ENCODE measurements at places on chromosomes 2 and 18.

- DNase-seq, result no peak
Measured at GRCh38 chr2:240183875-240184590, 43.6 kb upstream of the OTOS start.

DNA sequence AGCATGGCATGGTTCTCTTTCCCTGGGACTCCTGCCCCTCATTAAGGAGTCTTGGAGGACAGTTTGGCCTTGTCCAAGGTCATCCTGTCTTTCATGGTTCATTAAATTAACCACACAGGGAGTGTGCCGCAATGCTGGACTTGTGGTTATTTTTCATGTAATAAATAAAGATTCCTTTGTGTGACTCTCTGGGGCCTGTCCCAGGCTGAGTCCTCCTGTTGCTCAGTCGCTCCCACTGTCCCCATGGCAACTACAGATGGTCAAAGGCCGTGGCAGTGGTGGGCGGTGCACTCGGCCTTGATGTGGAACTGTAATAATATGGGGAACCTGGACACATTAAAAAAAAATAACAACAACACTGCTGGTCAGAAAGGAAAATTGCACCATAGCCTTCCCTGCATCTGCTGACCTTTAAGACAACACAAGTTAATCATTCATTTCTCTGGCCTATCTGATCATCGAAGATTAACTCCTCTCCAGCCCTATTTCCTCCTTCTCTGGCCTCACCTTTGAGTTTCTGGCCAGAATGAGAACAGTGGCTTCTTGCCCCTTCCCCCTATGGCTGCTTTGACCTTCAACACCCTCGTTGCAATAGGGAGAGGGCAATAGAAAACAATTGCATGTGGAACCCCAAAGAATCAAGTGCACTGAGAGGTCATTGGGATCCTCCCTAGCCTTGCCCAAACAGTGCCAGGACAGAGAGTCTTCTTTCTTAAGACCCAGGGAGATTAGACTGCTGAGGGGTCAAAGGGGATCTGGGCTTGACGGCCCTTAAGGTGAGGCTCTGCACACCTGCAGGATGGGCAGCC, 44.7 kb downstream of the PSD4 start:
- DNase-seq, result no peak

DNA sequence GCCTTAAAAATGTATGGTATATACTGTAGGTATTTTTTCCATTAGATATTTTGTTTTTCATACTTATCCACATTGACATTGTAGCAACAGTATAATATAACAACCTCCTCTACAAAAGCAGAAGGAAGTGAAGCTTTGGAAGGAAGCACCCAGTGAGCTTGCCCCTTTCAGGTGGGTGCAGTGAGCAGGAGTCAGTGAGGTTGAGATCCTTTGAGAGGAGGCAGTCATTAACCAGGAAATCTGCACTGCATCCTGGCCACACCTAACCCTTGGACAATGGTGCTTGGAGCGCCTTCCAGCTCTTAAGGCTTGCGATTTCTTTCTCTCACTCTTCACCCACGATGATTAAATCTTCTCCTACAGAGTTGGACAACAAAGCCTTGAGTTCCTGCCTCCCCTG, 13.9 kb downstream of the IL37 start:
- no peak for DNase-seq

GRCh38 chr18:30487962-30488361, 554.6 kb downstream of the DSC3 start:
- DNase-seq, result no peak

- no peak for DNase-seq
Measured at GRCh38 chr18:36638224-36638623, 190.6 kb downstream of the TPGS2 start.

DNA sequence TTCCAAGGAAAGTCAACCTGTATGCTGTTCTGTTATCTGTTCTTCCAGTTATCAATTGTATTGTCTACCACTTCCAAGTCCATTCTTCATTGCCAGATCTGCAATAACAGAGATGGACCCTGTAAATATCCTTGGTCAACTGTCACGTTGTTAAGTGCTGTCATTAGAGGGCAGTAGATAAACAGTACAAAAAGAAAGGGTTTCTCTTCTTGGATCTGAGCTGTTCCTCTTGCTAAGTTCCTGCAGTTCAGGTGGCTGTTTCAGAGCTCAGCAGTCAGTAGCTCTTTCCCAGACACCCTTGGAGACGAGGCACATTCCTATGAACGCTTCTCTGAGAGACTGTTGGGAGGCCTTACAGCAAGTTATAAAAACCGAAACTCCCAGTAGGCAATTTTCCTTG, 957.1 kb upstream of the CHAC2 start:
- no peak for DNase-seq

DNA sequence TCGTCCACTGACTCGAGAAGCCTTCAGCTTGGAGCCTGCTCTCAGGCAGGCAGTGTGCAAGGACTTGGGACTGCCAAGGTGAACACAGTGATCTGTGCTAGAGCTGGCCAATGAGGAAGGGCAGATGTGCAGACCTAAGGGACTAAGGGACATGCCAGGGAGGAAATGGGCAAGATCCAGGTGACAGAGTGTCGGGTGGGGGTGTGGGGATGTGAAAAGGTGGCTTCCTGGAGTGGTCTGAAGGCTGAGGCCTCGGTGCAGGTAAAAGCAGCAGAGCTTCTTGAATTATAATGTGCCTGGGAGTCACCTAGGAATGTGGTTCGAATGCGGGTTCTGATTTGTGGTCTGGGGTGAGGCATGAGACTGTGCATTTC, 42.0 kb downstream of the STEAP3 start:
- DNase-seq, result no peak

DNA sequence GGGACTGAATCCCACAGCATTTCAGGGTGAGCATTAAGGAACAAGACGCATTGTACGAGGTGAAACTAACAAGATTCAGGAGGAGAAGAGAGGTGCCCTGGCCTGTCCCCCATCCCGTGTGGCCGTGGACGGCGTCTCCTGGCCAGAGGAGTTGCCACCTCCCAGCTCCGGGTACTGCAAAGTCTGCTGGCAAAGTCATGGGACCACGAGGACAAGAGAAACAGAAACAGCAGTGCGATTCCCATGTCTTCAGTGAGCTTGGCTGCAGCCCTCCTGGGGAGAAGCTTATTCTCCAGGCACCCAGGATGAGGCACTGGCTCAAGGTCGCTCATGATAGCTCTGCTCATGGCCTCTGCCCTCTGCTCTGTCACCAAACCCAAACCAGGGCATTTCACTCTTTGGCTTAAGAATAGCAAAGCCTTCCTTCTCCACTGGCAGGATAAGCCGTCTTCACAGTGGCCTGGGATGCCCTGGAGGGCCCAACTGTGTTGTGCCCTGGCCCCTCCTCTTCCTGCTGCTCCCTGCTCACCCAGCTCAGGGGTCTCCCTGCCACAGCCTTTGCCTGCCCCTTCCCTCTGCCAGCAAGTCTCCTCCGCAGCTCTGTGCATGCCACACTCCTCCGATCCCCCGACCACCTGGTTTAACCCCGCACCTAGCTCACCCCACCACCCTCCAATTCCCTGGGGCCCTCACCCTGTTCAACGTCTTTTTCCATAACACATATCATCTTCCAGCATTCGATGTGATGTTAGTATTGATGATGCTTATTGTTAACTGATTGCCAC, 144.8 kb downstream of the PXDN start:
- DNase-seq, result no peak

- DNase-seq, result no peak
Measured at GRCh38 chr18:9494778-9495331, 19.5 kb downstream of the RALBP1 start.

GRCh38 chr2:212595036-212595654, 56.5 kb upstream of the ERBB4 start:
- DNase-seq, result peak; percentile 7

All from putamen (tissue), 1 donor.